ENCODE measurements at places on chromosomes 7 and 10.

- DNase-seq: no peak
Observed at GRCh38 chr10:11934262-11934661, 108.3 kb downstream of the UPF2 start.

- DNase-seq: no peak
Observed at GRCh38 chr7:849145-849544, 16.9 kb downstream of the SUN1 start.

DNA sequence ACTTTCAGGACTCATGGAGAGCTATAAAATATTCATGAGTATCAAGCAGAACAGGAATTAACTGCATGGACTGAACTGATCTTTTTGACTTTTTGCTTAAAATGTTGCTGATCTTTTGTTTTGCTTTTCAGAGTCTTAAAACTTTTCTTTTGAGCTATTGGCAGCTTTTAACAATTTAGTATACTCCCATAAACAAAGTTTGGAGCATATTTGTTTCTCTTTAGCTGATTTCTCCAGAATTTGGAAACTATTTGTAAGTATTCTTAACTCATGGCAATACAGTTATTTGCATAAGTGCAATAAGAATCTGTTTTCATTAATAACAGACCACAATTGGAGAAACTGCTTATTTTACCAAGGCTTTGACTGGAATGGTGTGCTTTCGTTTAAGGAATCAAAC lies 73.4 kb upstream of the C1GALT1 start:
- no peak for DNase-seq

DNA sequence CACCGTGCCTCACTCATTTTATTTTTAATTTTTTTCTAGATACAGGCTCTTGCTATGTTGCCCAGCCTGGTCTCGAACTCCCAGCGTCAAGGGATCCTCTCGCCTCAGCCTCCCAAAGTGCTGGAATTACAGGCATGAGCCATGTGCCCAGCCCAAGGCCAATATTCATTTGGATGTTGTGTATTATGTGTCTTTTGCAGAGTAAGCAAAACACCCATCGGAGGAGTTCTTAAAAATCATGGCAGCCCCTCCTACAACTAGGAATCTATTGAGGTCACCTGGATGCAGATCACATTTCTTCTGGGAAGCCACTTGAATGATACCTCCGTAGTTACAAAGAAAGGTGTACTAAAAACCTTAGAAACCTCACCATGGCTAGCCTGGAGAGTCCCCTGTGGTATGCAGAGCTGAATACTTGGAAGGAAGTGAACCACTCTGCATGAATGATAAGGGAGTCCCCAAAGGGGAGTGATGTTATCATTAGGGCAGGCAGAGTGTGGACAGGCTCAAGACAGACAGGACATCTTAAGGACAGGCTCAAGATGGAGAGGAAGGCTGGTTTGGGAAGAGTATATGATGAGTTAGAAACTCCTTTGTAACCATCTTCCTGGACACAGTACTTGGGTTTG lies 185.7 kb downstream of the TAX1BP1 start:
- no peak for DNase-seq

- DNase-seq: no peak
Observed at GRCh38 chr10:121002586-121003205, 151.5 kb downstream of the WDR11 start.

DNA sequence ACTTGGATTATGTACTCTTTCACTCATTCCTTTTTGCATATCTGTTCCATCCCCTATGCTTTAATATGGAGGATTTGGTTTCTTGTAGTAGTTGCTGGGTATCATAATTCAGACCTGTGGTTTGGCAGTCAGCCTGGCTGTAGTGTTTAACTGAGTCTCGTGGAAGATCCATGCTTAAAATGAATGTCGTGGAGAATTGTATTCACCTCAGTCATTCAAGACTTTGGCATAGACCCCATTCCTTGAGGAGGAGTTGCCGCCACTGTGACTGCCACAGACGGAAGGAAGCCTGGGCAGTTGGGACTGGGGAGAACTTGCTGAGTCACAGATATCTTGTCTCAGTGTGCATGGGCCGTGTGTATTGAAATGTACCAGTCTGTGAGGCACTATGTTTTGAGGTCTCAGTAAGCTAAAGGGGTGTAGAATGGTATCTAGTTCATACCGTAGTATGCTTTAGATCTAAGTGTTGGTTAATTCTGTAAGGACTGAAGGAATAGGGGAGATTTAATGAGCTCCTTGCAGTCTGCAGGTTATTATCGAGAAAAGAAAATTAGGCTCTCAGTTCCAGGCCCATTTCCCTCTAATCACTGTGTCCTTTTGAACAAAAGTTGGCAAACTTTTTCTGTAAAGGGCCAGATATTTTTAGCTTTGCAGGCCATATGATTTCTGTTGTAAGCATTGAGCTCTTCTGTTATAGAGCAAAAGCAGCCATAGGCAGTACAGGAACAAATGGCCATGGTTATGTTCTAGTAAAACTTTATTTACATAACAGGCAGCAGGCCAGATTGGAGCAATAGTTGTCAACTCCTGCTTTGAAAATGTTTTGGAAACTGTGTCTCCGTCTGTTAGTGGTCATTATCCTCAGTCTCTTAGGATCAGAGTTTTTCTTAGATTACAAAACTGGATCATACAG lies 76.8 kb downstream of the TPST1 start:
- DNase-seq: no peak

DNA sequence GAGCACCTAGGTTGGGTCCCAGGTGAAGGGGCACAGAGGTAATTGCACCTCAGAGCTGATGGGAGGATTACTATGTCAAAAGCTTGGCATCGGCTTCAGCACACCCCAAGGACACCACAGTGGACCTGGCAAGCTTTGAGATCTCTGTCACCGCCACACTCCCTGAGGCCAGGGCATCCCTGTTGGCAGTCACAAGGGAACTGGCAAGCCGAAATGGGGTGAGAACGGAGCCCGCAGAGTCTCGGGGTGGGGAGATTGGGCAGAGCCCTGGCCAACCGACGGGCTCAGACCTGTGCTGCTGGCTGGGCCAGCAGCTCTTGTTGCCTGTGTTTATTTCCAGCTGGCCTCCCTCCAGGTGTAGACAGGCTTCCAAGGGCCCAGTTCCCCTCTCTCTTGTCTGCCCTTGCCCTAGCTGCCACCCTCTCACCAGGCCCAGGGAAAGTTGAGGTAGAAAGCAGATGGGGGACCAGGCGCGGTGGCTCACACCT lies 2.5 kb downstream of the HSPB1 start:
- no peak for DNase-seq

- no peak for DNase-seq
Observed at GRCh38 chr7:42262964-42263363, 26.0 kb upstream of the GLI3 start.

GRCh38 chr10:80532571-80532970 lies 5.1 kb upstream of the SH2D4B start:
- DNase-seq: no peak

- DNase-seq: no peak
Observed at GRCh38 chr7:129828989-129829736, 123.6 kb downstream of the UBE2H start.

DNA sequence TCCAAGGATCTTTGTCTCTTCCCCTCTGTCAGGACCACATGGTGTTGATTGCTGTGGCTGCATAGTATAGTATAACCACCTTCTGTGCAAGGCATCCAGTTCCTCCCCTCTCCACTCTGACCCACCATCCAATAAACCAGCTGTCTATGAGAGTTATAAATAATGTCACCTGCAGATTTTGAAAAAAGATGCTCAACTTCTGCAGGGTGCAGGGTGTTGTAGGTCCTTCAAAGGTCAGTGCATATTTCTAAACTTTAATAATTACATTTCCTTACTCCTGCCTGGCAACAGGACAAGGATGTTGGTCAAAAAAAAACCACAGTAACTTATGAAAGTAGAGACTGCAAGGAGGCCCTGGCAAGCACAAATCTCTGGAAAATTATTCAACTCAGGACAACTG lies 166.2 kb downstream of the PKD1L1 start:
- DNase-seq: no peak

GRCh38 chr7:157890921-157891401 lies 554.2 kb downstream of the DNAJB6 start:
- no peak for DNase-seq

DNA sequence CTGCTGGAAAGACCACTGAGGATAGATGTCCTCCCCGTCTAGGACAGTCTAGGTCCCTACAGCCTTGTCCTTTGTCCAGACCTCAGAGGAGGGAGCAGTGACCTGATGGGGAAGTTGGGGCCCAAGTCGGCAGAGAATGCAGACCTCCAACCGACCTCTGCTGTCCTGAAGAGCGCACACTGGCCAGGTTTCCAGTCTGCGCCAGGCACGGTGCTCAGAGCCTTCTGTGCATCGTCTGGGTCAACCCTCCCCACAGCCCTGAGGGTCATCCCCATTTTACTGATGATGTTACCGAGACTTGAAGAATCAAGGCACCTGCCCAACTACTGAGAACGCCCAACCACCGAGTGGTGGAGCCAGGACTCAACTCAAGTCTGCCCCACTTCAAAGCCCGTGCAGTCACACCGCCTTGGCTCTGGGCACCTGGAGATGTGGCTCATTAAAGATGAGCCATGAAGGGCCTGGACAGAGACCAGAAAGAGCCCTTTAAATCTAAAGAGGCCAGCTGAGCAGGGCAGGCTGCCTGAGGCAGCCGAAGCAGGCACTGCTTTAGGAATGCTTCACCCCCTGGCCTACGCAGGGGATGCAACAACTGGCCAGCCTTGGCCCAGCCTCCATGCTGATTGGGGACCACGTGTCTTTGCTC lies 4.4 kb downstream of the ITPRIP start:
- no peak for DNase-seq

- no peak for DNase-seq
Observed at GRCh38 chr10:56240471-56240870, 120.6 kb downstream of the ZWINT start.

- DNase-seq: no peak
Observed at GRCh38 chr10:79359816-79360498, 12.7 kb downstream of the PPIF start.

DNA sequence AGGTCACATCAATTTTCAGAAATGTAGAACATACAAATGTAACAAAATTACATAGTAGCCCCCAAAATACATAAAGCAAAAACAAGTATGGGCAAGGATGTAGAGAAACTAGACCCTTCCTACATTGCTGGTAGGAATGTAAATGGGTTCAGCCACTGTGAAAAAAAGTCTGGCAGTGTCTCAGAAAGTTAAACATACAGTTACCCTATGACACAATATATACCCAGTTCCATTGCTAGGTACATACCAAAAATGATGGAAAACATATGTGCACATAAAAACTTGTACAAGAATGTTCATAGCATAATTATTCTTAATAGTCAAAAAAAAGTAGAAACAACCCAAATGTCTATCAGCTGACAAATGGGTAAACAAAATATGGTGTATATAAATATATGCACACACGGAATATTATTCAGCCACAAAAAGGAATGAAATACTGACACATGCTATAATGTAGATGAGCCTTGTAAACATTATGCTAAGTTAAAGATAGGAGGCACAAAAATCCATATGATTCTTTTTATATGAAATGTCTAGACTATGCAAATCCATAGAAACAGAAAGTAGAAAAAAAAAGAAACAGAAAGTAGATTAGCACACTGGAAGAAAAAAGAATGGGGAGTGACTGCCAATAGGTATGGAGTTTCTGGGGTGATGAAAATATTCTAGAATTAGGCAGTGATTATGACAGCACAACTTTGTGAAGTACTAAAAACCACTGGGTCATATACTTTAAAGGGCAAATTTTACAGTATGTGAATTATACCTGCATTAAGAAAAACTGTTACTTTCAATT lies 13.5 kb downstream of the HERPUD2 start:
- DNase-seq: no peak

- no peak for DNase-seq
Observed at GRCh38 chr10:19782430-19783089, 33.7 kb upstream of the PLXDC2 start.

DNA sequence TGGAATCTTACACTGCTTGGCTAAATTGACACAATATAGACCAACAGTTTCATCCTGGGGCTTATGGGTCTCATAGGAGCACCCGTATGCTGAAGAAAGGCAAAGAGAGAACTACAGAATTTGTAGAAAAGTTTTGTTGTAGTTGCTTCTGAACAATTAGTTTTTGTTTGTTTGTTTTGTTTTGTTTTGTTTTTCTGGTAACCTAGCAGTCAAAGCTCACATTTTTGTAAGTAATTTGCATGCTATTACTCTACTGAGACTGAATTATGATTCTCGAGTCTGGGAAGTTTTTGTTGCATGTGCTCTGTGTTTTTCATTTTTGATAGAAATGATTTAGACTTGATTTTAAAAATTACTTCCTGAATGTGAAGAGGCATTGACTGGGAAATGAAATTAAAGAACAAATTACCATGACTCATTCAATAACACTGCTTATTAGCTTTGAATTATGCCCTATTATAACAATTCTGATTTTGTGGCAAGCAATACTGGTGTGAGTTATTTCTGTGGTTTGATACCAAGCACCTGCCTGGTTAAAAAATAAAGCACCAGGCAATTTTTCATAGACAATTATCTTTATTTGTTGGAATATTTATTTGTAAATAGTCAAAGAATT lies 438 bp downstream of the LSMEM1 start:
- no peak for DNase-seq

DNA sequence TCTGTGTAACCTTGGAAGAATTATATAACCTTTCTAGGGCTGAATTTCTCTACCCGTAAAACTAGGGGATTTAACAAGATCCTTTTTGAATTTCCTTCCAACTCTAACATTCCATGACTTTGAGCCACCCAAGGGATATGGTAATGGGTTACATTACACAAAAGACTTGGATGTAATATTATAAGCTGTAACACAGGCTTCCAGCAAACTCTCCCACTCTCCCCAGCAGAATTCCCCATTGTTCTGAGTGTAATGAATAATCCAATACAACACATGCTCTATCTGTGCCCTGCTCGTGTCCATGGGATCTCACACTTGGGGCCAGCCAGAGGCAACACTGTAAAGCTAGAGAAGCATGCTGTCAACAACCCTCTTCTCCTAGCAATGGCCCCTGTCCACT lies 790.6 kb upstream of the AUTS2 start:
- DNase-seq: no peak

DNA sequence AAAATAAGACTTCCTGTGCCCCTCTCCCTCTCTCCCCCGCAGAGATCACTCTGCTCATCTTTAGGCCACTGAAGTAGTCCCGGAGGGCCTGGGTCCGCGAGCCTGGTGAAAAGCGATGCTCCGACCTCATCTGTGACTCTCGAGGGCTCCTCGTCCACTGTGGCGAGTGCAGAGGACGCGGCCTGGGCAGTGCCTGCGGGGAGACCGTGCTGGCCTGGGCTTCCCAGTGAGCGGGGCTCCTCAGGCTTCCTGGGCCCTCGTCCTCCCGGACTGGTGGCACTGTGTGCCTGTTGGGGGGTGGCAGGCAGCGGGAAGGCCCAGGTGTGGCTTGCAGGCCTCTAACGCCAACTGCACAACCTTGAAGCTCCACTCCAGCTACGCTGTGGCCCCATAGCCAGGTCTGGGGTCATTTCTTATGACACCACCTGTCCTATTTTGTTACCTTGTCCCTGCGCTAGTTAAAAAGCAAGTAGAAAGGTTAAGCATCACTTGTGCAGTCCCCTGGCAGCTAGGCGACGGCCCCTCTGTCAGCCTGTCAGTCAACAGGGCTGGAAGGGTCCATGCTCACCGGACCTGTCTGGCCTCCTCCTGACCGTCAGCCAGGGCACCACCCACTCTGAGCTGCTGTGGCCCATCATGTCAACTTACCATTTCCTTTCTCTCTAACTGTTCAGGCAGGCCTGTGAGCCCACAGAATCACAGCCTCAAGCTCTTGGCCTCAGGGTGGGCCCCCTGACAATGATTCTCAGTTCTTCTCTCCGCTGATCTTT lies 20.5 kb downstream of the MNX1 start:
- no peak for DNase-seq
